ENCODE measurements at places on chromosomes 3 and 15. TPM values are rescaled to one million over a fixed set of nuclear protein-coding genes. Genes with fewer than 3 reads are reported as not detected.
A peak's percentile ranks its signal among the peaks of the same experiment; 100 is the strongest.

The TRPC1 gene
- 19.2 TPM for total RNA-seq

The B2M gene
- total RNA-seq: 2,284 TPM

The FMN1 gene
- 5.3 TPM for total RNA-seq

The FOXB1 gene
- total RNA-seq: 1.3 TPM

The TPRG1 gene
- total RNA-seq: 1.1 TPM

The STX19 gene
- total RNA-seq: not detected

The REC114 gene
- not detected for total RNA-seq

The ITGB5 gene
- total RNA-seq: 139 TPM

DNA sequence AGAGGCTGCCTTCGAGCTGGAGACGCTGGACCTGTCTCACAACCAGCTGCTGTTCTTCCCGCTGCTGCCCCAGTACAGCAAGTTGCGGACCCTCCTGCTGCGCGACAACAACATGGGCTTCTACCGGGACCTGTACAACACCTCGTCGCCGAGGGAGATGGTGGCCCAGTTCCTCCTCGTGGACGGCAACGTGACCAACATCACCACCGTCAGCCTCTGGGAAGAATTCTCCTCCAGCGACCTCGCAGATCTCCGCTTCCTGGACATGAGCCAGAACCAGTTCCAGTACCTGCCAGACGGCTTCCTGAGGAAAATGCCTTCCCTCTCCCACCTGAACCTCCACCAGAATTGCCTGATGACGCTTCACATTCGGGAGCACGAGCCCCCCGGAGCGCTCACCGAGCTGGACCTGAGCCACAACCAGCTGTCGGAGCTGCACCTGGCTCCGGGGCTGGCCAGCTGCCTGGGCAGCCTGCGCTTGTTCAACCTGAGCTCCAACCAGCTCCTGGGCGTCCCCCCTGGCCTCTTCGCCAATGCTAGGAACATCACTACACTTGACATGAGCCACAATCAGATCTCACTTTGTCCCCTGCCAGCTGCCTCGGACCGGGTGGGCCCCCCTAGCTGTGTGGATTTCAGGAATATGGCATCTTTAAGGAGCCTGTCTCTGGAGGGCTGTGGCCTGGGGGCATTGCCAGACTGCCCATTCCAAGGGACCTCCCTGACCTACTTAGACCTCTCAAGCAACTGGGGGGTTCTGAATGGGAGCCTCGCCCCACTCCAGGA is 21.1 kb downstream of the NRROS start:
- DNase-seq: no peak

DNA sequence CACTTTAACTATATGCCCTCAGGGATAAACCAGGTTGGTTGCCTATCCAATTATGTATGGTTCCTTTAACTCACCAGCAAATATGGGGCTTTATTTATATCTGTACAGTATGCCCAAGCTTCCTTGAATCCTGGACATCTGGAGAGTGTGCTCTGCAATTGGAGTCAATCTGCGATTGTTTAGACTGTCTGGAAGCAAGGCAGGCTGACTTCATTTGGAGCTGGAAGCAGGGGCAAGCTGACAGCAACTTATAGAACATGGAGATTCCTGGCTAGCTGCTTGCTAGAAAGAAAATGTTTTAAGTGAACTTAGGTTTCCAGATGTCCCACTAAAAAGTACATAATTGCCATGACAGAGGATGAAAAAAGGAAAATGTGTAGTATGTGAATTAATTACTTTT is 63.7 kb upstream of the TPRG1 start:
- DNase-seq: no peak

- peak; percentile 64 for DNase-seq
Measured at GRCh38 chr15:74752531-74752930, 3.9 kb downstream of the CYP1A2 start.

- DNase-seq: peak; percentile 45
Measured at GRCh38 chr15:27082526-27082925, 111.5 kb downstream of the GABRG3 start.

GRCh38 chr3:104437131-104437750 is 929.5 kb upstream of the ALCAM start:
- peak; percentile 87 for DNase-seq

- DNase-seq: no peak
Measured at GRCh38 chr3:160564258-160564911, 986 bp downstream of the KPNA4 start.

- no peak for DNase-seq
Measured at GRCh38 chr3:135007607-135008006, 212.5 kb downstream of the EPHB1 start.

DNA sequence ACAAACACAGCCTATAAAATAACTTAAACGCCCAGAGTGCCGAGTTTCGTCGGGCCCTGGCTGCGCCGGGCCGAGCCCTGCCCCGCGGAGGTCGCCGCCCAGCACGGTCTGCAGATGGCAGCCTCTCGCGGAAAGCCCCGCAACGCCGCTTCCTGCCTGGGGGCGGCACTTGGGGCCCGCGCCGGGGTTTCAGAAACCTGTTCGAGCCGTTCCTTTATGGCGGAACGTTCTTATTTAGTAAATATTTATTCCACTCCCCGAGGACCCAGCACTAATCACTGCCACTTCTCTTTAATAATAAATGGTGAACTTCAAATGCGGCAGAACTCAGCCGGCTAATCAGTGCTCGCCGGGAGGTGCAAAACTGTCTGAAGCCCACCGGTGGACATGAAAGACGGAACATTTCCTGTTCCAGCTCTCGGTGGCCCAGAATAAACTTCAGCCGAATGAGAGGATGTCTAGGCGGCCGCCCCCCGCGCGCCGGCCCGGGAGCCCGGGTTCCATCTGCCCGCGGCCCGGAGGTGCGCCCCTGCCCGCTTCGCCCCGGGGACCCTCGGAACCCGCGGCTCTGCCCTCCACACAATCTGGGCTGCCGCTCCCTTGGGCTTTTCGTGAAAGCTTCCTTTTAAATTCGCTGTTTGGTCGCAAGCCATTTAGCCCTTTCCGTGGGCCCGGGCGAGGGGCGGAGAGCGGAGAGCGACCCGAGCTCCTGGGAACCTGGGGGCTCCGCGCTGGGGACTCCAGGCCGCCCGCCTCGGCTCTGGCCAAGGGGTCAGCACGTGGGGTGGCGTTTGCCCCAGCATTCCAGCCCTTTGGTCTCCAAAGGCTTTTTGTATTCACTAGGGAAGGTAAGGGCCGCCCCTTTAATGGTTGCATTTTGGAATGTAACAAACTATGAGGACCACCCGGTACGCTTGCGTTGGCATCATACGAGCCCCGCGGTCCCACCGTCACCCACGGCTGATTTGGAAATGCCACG is 110.8 kb upstream of the ATP11B start:
- DNase-seq: peak; percentile 16

DNA sequence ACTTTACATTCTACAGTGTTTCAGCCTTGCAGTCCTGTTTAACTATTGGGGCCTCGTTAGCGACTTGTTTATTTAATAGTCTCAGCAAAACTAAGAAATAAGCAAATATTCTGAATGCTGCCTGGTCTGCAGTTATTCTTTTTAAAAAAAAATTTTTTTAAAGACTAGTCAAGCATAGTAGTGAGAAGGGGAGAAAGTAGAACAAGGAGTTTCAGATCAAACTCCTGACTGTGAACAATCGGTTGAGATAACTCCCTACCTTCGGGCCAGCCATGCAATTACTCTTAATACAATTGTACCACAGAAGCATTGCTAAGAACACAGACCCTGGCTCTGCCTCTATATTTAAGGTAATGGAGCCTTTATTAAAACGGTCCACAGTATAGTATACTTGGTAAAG is 5.8 kb upstream of the DUT start:
- DNase-seq: no peak

GRCh38 chr3:40464339-40465110 is 7.4 kb downstream of the RPL14 start:
- no peak for DNase-seq

DNA sequence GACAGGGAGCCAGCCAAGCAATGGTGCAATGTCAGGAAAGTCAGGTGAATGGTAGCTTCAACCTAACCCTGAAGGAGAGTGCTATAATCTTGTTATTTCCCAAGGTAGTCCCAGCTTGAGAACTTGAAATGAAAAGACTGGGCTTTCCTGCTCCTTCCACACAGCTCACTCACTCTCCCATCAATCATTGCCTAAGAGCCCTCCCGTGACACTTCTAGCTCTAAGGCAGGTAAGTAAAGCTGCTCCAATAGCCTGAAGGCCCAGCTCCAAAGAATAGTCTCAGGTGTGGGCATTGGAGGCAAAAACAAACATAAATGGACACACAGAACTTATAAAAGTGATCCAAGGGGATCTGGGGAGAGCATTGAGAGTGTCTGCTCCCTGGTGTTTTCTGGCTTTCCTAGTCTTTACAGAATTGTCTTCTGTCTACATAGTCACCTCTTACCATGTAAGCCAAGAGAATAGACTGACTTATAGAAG is 63.1 kb upstream of the TBC1D5 start:
- DNase-seq: no peak

DNA sequence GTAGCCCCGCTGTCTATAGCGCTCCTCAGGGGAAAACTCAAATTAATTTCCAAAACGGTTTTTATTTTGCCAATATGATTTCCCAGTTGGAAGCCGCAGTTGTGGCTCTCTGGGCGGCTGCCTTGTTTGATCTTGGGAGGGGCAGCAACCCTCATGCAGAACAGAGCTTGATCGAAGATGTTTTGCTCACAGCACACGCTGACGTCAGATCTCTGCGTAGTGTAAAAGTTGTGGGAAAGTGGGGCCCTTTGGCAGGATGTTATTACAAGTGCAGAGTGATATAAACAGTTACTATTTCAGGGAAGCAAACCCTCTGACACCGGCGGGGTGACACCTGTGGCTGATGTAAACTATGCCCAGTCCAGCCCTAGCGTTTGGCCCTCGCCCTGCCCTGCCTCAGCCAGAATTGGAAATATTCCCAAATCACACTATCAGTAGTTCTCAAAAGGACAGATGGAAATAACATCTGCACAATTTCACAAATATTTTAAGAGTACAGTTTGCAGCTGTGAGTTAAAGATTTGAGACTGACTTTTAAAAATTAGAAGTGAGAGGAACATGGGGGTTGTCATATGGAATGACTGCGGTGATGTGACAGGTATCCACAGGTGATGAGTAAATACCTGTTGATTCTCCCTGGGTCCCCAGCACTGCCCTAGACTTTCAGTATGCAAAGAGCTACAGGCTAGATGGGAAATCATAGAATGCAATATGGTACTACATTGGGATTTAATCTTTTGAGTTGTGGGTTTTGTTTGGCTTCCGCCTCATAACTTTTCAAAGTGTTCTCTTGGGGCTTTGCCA is 1.7 kb downstream of the SYNM start:
- DNase-seq: no peak

DNA sequence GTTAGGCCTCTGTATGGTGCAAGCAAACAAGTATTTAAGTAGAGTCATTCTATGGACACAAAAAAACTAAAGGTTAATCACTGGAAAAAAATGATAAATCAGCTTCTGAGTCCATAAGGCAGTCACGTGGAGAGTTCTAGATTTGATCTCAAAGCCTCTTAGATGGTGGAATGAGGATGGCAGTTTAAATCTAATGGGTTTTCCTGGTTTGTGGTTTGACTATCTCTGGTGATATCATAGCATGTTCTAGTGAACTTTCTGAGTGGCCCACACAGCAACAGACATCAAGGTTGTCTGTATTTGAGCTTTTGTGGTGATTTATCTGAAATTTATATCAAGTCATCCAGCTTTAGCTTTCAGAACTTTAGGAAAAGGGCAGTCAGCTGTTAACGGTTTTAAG is 52.4 kb downstream of the ILDR1 start:
- peak; percentile 16 for DNase-seq

- no peak for DNase-seq
Measured at GRCh38 chr3:158221426-158221825, 111.5 kb downstream of the RSRC1 start.

DNA sequence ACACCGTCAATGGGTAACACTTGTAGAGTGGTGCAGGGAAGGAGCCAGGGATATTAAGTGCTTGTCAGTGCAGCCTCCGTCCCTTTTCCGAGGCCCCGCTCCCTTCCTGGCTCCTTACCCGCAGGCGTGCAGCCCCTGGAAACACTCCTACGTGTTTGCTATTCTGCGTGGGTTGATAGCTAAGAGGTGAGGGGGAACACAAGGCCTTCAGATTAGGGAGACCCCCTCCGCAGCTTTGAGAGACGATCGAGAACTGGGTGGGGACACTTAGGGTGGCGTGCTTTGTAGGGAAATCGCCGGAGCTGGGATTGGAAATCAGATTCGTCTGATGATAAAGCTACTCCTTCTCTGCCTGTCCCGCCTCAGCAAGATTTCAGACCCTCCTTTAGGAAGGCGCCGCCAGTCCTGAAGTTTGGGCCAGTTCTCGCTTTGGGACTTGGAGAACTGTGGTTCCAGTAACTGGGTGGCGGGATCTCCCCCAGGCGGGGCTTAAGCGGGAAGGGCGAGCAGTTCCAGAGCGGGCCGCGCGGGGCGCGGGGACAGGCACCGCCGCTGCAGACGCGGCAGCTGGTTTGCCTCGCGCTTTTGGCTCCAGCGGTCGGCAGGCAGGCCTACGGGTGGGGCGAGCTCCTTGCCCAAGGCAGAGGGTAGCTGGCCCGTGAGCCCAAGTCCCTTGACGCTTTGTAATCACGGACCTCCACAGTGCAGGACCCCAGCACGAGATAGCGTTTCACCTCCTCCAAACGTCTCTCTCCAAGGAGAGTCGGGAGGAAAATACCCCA is 8.0 kb upstream of the FAM107A start:
- DNase-seq: peak; percentile 33

- DNase-seq: peak; percentile 1
Measured at GRCh38 chr3:88595026-88595425, 445.3 kb downstream of the C3orf38 start.

GRCh38 chr3:29759411-29760225 is 478.7 kb downstream of the RBMS3 start:
- DNase-seq: peak; percentile 47

DNA sequence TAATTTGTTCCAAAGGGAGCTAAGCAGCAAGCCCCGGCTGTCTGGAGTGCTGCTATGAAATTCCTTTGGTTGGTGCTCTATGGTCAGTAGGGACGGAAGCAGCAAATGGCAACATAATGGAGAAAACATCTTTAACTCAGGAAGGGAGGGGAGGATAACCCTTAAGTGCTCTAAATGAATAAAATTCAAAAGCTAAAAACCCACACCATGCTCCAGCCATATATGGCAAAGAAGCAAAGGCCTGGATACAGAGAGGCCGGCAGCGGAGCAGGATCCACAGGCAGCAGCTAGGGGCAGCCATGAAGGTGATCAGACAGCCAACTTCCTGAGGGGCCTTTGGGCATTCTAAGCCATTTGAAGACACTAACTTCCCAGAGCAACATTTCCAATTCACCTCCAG is 38.9 kb downstream of the IL17RD start:
- no peak for DNase-seq

- DNase-seq: no peak
Measured at GRCh38 chr15:90838139-90838538, 30.2 kb upstream of the FURIN start.

DNA sequence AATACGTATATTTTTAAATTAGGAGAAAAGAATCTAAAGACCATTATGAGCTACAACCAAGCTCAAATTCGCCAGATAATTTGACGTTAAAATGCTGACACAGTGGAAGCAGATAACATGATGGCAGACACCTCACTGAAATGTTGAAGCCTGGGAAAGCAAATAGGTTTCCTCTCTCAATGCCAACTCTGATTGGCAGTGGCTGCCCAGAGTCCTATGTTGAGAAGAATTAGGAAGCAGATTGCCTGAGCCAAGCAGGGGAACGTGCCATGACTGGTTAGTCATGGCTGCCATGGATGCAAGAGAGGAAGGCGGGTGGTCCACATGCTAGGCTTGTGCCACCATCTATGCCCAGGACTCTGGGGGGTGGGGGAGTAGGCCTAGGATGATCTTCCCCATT is 3.2 kb downstream of the UNC45A start:
- no peak for DNase-seq

- peak; percentile 44 for DNase-seq
Measured at GRCh38 chr15:33089878-33090757, 104.4 kb downstream of the FMN1 start.

GRCh38 chr15:81819924-81820635 is 225.7 kb downstream of the MEX3B start:
- no peak for DNase-seq
